Ovary (tissue), 10 donors: ENCODE measurements at places on chromosomes 7 and 10. TPM values are rescaled to one million over a fixed set of nuclear protein-coding genes. Genes with fewer than 3 reads are reported as not detected.

Gene EN2
- 0.67 TPM for total RNA-seq

Gene PARP12
- total RNA-seq, result 21.3 TPM

DNA sequence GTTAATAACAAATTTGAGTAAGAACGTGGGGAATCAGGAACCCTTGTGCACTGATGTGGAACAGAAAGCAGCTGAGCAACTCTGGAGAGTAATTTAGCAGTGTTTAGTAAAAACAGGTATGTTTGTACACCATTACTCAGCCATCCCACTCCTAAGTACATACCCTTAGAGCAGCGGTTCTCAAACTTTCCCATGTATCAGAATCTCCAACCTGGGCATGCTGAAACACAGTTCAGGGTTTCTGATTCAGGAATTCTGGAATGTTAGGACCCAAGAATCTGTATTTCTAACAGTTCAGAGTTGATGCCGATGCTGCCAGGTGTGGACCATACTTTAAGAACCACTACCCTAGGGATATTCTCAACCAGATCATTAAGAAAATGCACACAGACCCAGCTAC, 5.1 kb downstream of the SGMS1 start:
- no peak for DNase-seq

GRCh38 chr10:95234951-95235350, 40.9 kb downstream of the ACSM6 start:
- DNase-seq, result no peak

Gene LIPK
- total RNA-seq, result not detected

DNA sequence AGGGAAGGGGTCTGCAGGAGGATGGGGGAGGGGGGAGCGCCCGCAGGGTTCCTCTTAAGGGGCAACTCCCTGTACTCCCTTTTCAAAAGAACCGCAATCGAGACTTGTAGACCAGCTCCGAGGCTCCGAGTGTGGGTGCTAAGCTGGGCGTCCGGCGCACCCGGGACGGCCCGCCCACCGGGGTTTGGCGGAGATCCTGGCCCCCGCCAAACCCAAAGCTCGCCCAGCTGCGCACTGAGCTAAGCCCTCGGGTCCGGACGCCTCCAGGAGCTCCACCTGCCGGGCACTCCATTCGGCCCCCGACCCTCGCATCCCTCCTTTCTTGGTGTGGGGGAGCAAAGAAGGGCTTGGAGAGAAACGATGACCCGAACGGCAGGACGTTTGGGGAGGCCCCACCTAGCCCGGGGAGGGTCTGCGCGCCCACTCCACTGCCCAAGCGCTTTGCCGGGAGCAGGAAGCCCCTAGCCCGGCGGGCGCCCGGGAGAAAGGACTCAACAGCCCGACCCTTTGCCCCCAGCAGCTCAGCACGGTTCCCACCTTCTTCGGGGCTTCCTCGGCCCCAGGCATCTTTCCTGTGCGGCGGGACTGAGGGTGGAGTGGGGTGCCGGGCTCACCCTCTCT, 651 bp downstream of the AFAP1L2 start:
- DNase-seq, result peak; percentile 59

DNA sequence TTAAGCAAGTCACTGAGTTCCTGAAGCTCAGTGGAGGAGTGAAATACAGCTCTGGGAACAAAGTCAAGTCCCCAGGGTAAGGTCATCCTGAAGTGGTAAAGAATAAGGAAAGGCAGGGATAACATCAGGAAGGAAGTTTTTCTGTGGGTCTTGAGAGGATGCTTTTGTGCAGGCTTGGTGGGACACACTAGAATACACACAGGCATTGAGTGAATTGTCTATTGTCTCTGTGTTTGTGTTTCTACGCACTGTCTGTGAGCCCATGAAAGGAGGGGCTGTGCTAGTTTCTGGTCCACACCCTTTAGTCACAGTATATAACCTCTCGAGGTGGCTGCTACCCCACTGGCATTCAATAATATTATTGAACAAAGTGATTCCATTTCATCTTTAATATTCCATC, 95.8 kb upstream of the ABCB5 start:
- no peak for DNase-seq

- DNase-seq, result no peak
Observed at GRCh38 chr10:131207584-131208532, 103.7 kb downstream of the TCERG1L start.

DNA sequence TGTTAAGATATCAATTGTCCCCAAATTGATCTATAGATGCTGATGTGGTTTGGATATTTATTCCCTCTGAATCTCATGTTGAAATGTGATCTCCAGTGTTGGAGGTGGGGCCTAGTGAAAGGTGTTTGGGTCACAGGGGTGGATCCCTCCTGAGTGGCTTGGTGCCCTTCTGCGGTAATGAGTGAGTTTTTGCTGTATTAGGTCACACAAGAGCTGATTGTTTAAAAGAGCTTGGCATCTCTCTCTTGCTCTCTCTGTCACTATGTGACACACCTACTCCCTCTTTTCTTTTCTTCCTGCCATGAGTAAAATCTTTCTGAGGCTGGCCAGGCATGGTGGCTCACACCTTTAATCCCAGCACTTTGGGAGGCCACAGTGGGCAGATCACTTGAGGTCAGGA, 98.2 kb upstream of the KAT6B start:
- no peak for DNase-seq

Gene HSPA14
- total RNA-seq, result 13.6 TPM

DNA sequence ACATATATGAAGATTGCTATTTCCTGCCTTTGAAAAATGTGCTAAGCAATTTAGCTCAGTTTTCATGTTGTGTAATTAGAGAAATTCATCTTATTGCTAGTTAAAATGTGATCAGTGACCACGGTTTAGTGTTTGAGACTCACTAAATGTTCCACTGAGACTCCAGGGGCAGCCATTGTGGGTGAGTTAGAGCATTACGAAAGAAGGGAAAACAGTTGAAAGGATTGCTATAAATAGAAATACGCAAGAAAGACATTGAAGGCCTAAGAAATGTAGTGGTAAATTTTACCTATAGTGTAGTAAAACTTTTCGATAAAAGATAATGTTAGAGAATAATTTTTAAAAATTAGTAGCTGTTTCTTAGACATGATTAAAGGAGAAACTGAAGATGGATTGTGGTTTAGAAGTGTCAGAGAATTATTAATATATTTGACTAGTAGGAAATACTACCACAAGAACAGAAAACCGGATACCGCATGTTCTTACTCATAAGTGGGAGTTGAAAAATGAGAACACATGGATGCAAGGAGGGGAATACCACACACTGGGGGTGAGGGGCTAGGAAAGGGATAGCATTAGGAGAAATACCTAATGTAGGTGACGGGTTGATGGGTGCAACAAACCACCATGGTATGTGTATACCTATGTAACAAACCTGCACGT, 394.5 kb downstream of the SEMA3D start:
- DNase-seq, result no peak

Gene DOCK4
- 32.7 TPM for total RNA-seq

Gene CD36
- 13.6 TPM for total RNA-seq

Gene ANKRD7
- total RNA-seq, result 0.92 TPM

- no peak for DNase-seq
Observed at GRCh38 chr7:140679186-140679585, 6.4 kb downstream of the ADCK2 start.

Gene HMX2
- not detected for total RNA-seq
